Anterior cingulate cortex (tissue), 58 donors: ENCODE measurements at places on chromosomes 12 and 14.

- no peak for DNase-seq
Observed at GRCh38 chr14:21042918-21043317, 756 bp downstream of the RNASE7 start.

- DNase-seq, result no peak
Observed at GRCh38 chr12:27179400-27180214, 64.5 kb upstream of the STK38L start.

DNA sequence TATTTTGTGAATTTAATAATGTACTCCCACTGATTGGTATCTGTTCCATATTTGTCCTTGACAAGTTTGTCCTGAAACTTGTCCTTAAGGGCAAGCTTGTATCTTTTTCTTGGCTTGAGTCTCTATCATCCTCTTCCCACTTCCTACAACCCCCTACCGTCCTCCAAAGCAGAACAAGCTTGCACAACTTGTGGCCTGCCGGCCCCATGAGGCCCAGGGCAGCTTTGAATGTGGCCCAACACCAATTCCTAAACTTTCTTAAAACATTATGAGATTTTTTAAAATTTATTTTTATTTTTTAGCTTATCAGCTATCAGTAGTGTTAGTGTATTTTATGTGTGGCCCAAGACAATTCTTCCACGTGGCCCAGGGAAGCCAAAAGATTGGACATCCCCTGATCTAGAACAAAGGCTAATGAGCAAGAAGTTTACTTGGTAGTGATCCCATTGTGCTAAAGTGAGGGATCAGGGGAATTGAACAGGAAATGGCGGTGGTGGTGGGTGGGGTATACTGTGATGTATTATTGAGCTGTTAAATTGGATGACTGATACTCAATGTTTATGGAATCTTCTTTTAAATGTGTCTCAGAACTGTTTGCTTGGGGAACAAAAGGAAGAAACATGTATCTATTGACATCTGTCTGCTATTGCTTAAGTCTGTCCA is 37.8 kb downstream of the TMX1 start:
- DNase-seq, result no peak

GRCh38 chr14:103495854-103496253 is 26.8 kb downstream of the CKB start:
- no peak for DNase-seq

DNA sequence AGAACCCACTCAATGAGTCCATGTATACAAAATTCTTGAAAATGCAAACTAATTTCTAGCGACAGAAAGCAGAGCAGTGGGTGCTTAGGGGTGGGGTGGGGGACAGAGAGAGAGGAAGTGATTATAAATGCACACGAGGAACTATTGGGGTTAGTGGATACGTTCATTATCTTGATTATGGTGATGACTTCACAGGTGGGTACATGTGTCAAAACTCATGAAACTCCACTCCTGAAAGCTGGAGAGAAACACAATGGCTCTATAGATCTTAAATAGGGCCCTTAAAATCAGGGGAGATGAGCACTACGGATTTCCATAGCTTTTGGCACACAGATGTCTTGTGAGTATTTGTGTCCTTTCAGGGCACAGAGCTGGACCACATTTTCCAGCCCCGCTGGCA is 59.9 kb downstream of the STON2 start:
- DNase-seq, result no peak

GRCh38 chr12:5034603-5035002 is 9.1 kb upstream of the KCNA5 start:
- no peak for DNase-seq

DNA sequence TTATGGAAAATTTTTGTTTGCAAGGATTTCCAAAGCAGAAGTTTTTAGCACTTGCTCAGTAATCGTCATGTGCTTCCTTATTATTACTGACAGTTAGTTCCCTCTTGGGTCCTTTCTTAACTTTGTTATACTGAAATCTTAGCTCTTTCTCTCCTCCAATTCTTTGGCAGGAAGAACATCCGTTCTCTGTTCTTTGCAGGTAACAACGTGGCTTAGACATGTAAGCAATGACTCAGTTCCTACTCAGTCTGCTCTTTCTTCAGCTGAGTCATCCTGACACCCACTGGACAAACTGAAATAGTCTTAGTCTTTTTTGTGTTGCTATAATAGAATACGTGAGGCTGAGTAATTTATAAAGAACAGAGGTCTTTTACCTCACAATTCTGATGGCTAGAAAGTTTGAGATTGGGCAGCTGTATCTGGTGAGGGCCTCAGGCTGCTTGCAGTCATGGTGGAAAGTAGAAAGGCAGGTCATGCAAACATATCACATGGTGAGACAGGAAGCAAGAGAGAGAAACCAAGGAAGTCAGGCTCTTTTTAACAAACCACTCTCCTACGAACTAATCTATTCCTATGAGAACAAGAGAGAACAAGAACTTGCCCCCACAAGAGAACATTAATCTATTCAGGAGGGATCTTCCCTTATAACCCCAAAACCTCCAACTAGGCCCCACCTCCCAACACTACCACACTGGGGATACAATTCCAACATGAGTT is 49.2 kb downstream of the TESPA1 start:
- DNase-seq, result no peak

GRCh38 chr12:52207895-52208294 is 16.1 kb upstream of the KRT80 start:
- DNase-seq, result no peak

GRCh38 chr14:75711105-75711795 is 50.2 kb downstream of the TTLL5 start:
- DNase-seq, result no peak

- DNase-seq, result no peak
Observed at GRCh38 chr12:15592934-15593333, 196.3 kb downstream of the EPS8 start.

DNA sequence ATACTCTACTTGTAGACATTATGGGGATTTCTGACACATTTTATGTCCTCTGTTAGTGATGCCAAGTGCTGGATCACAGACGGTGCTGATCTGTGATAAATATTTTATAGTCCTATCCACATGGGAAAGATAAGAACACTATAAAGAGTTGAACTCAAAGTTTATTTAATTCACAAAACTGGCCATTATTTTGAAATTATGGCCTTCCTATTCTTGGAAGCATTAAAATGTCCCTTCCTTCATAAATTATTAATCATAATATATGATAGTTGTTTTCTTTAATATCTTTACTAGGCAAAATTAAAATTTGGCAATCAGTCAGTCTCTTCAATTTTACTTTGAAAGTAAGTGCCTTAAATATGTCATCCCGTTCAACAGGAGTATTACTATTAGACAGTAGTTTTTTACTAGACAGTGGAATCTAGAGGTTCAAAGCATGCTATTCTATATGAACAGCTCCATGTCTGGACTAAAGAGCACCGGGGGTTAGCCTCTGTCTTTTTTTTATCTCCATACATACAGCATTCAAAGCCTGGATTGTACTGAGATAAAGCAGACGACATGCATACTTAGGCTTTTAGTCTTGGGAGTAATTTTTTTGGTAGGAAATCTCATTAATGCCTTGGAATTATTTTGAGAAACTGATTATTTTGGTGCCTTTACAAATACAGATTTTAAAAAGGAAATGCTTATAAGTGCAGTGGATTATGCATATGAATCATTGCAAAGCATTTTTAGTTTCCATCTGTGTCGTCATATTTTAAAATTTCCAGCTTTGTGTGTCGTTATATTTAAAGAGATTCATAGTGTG is 306.1 kb upstream of the RGS6 start:
- DNase-seq, result no peak

- DNase-seq, result no peak
Observed at GRCh38 chr12:47391566-47391965, 311.8 kb upstream of the AMIGO2 start.

DNA sequence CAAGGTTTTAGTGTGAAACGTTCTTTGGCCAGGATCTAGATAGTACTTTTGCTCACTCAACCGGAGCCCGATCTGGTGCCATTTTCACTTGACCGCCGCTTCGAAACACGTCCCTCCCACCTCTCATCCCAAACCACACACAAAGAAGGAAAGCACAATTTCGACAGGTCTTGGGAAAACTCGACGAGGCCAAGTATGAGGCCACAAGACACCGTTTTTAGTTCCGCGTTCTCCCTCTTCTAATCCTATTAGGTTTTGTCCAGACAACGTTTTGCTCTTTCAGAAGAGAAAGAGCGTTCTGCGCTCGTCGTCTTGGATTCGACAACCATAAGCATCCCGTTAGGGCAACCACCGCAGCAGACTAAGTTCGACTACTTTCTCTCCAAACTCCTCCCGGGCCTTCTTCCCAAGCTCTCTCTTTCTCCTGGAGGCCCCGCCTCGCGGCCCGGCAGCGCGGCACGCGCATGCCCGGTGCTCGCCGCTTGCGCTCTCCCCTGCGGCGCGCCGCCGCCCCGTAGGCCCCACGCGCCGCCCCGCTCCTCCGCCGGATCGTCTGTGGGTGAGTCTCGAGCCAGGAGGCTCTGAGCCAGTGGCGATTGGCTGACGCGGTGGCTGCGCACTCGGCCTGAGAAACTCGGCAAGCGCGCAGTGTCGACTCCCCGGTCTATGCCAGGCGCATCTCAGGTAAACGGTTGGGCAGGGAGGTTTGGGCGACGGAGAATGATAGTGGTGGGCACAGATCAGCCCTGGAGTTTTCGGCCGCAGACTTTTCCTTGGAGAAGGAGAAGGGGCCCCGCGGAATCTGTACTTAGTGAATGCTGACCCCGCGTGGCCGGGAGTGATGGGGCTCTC is at the start of gene MIPOL1:
MIPOL1 (plus strand) TSS at position 517 of the 852 bp plus-strand sequence. CDS start 49,952 bp downstream, outside the sequence.
- DNase-seq, result peak; percentile 72

DNA sequence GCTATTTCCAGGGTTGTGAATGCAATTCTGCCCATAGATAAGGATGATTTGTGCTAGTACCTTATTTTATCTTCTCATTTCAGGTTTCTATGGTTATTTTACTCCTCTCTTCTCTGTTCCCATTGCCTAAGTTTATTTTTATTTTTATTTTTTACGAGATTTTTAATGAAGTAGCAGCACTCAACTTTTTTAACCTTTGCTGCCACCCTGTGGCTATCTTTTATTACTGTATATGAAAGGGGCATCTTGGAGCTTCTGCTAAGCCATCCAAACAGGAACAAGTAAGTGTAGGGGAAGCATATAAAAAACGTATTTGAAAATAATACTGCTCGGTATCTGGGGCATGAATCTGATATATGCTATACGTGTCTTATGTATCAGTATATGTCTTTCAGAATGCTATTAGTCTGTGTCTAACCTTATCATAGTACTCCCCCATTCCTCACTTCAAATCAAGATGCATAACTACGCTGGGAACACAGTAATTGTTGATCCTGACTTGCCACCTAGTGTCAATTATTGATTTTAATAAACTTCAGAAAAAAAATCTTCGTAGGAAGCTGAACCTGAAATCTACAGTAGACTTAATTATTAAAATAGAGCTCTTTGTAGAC is 60.3 kb downstream of the KLRG1 start:
- DNase-seq, result no peak

DNA sequence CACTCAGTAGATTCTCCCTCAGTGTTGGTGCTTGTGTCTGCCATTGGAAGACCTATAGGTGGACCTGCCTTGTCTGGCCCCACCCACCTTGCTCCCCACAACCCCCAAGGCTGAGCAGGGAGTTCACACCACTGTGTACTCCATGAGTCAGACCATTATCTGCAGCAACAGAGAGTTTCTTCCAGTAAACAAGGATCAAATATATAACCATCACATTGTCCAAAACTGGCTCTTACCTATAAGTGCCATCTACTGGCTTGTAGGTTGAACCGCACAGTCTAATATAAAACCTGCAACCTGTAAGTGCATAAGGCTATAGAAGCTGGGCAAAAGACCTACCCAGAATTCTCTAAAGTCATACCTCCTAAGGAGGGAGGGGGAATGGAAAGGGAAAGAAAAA is 7.9 kb downstream of the TAS2R13 start:
- DNase-seq, result no peak

DNA sequence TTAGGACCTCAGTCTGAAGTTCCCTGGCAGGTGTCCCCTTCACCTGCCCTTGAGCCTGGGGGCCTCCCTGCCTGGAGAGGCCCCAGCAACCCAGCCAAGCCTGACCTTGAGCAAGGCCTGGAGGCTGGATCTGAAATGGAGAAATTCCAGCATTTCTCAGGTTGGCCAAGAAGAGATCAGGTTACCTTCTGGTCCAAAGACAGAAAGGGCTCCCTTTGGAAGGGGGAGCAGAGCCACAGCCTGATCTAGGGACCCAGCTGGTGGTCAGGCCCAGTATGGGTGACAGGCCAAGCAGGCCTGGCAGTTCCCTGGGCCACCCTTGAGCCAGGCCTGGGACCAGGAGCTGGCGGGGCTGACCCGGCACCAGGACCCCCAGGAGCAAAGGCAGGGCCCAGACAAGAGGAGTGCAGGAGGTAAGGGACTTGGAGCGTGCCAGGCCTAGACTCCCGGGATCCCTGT is 82.8 kb downstream of the TNFAIP2 start:
- no peak for DNase-seq

- no peak for DNase-seq
Observed at GRCh38 chr12:237026-237815, 23.3 kb upstream of the SLC6A12 start.

- DNase-seq, result no peak
Observed at GRCh38 chr14:85917716-85918115, 387.8 kb downstream of the FLRT2 start.

- DNase-seq, result no peak
Observed at GRCh38 chr14:92443167-92443566, 70.4 kb upstream of the RIN3 start.

GRCh38 chr12:97638739-97639138 is 176.1 kb downstream of the RMST start:
- DNase-seq, result no peak

DNA sequence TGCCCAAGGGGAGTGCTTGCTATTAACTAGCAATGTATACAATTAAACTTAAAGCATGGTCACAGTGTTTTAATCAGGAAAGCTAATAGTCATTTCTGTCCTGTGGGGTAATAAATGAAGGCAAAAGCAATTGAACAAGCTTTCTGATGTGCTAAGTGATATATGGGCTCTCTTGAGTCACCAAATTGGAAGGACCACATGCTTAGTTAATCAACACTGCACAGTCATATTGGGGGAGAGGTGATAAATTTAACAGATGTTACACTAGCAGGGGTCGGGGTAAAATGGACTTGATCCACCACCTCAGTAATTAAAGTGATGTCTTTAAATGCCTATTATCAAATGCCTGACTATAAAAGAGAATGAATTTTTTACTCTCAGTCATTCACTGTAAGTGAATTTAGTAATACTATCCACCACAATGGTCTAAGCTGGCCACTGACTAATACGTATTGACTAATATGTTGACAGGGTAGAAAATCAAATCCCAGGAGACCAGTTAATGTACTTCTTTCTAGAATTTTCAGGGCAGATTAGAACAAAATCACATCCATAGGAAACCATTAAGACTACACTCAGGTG is 736.3 kb downstream of the RPS29 start:
- no peak for DNase-seq

DNA sequence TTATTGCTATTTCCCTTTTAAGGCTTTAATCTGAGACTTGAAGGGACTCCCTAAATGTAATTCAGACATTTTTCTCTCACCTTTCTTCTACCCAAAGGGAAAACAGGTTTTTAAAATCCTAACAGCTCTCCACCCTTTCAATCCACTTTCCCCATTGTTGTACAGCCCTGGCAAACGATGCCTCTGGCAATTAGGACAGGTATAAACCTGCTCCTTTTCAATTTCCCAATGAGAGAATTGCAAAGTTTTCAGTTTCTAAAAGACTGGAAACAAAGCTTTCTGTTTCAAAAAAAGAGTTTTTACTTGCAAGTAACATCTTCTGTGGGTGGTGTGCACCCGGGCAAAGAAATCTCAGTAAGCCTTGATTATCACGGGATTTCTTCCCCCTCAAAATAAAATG is 131.2 kb downstream of the HMGA2 start:
- no peak for DNase-seq

- no peak for DNase-seq
Observed at GRCh38 chr14:58109744-58110143, 42.3 kb downstream of the ARMH4 start.
